ENCODE measurements at places on chromosomes 6 and 20.
A peak's percentile ranks its signal among the peaks of the same experiment; 100 is the strongest.

GRCh38 chr6:149259753-149260152, 57.8 kb upstream of the TAB2 start:
- peak; percentile 15 for DNase-seq

GRCh38 chr20:46192376-46192944, 74.3 kb downstream of the CD40 start:
- DNase-seq, result no peak

DNA sequence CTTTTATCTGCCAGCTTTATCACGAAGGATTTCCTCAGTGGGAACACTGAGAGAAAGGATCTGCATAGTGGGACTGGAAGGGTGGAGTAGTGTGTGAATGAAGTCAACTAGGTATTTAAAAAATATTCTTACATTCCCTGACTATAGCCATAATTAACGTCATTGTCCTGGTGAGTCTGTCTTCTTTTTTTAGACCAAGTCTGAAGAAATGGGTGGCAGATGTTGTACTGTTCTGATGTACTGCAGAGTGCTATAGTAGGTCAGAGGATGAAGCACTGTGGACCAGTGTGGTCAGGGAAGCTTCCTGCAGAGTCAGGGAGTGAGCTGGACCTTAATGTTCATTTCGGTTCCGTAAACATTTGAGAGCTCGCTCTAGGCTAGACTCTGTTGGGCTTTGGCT, 11.9 kb downstream of the TULP4 start:
- no peak for DNase-seq

DNA sequence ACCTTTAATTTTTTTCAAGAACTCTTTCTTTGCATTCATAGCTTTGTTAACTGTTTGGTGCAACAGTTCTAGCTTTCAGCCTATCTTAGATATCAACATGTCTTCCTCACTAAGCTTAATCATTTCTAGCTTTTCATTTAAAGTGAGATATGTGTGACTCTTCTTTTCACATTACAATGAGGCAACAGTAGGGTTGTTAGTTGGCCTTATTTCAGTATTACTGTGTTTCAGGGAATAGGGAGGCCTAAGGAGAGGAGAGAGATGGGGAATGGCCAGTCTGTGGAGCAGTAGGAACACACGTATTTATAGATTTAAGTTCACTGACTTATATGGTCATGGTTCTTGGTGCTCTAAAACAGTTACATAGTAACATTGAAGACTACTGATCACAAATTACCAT, 35.8 kb downstream of the CST9L start:
- DNase-seq, result no peak

DNA sequence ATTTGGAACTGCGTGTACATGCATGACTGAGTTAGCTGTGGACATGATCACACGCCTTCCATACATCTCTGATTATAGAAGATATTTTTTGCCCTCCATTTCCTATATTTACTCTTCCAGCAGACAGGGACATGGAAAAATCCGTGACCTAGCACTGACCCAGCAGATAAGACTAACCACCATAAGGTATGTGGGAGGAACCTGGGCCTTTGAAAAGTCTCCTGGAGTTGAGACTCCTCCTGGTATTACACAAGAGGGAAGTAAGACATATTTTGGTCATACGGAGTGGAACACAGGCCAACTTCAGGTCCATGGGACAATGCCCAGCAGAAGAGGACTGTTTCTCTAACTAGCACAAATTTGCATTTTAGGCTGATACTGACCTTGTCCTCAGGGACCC, 13.7 kb upstream of the SIRPB1 start:
- peak; percentile 62 for DNase-seq

DNA sequence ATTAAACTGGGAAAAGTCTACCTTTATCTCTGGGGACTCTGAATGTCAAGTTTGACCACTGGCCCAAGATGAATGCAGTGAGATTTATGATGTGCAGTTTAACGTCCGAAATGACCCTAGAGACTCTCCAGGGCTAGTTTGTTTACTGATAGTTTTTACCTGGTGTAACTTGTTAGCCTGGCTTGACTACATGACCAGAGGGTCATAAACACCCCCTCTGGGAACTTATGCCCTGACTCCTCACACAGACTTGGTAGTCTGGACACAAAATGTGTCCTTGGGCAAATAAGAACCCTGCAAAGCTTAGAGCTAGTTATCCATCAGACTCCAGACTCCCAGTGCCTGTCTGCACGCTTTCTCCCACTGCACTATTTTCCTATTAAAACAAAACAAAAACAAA, 606.5 kb downstream of the HACE1 start:
- DNase-seq, result no peak

GRCh38 chr6:161507375-161507774, 233.5 kb upstream of the AGPAT4 start:
- no peak for DNase-seq

DNA sequence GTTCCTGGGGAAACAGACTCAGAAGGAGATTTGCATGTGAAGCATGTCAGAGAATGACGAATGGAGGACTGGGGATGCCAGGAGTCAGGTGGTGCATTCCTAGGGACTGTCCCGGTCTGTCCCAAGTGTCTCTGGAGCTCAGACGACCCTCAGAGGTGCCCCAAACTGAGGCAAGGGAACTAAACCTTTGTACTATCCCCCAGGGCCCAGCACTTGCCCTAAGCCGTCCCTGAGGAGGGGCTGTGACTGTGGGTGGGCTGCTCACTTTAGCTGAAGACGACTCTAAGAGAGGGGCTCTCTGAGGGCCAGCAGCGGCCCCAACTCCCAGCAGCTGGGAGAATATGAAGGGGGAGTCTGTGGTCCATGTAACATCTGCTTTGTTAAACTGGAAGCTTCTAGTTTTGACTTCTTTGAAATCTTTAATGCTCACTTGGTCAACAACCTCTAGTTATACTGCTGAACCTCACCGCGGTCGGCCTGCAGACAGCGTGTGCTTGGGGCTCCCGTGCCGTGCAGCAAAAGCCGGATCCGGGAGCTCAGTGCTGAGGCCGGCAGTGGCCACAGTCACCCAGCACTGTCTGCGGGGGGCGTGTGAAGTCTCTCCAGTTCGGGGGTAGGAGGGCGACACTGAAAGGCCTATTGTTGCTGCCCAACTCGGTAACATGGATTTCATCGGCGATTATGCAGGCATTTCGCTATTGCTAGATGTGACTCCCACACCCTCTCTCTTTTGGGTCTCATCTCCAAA, 34.2 kb downstream of the TUBB2B start:
- DNase-seq, result no peak

DNA sequence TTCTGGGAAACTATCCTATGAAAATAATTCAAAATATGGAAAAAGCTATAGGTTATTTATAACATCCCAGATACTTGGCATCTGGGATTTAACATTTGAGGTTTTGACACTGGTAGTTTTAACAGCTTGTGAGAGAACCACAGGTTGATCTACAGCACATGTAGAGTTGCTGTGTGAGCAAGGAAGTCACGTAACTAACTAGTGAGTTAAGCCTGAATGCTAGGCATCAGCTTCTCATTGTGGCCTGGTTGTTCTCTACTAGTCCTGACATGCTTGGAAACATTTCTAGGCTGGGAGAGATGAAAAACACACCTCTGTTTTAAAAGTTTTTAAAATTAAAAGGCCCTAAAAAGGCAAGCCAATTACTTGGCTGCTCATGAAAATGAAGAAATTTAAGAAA, 28.2 kb downstream of the ESF1 start:
- DNase-seq, result no peak

DNA sequence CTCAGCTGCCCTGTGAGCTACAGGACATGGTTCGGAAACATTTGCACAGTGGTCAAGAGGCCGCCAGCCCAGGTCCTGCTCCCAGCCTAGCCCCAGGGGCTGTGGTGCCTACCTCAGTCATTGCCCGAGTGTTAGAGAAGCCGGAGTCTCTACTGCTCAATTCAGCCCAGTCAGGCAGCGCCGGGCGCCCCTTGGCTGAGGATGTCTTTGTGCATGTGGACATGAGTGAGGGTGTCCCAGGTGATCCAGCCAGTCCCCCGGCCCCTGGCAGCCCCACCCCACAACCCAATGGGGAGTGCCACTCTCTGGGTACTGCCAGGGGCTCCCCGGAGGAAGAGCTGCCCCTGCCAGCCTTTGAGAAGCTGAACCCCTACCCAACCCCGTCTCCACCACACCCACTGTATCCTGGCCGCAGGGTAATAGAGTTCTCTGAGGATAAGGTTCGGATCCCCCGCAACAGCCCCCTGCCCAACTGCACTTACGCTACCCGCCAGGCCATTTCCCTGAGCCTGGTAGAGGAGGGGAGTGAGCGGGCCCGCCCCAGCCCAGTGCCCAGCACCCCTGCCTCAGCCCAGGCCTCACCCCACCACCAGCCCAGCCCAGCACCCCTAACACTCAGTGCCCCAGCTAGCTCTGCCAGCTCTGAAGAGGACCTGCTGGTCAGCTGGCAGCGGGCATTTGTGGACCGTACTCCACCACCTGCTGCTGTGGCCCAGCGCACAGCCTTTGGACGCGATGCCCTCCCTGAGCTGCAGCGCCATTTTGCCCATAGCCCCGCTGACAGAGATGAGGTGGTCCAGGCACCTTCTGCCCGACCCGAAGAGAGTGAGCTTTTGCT, 5.2 kb downstream of the LRRC73 start:
- DNase-seq, result no peak

DNA sequence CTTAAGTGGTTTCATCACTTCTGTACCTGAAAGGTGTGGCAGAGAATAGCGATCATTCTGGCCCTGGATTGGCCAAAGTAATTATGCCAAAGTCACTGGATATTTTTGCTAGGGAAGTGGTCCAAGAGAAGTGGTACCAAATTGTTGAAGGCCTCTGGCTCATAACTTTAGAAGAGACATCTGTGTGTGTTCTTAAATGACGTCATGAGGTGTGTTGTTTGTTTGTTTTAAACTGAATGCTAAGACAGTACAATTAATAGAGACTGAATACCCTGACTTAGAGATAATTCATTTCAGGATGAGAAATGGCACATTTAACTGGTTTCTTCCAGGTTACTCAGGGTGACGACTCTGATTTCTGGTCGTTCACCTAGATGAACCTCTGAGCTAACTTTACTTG, 3.3 kb downstream of the VAPB start:
- DNase-seq, result no peak

- no peak for DNase-seq
Observed at GRCh38 chr6:912871-913835, 220.2 kb upstream of the EXOC2 start.

GRCh38 chr20:36866681-36867495, 9.1 kb upstream of the TLDC2 start:
- DNase-seq, result no peak

DNA sequence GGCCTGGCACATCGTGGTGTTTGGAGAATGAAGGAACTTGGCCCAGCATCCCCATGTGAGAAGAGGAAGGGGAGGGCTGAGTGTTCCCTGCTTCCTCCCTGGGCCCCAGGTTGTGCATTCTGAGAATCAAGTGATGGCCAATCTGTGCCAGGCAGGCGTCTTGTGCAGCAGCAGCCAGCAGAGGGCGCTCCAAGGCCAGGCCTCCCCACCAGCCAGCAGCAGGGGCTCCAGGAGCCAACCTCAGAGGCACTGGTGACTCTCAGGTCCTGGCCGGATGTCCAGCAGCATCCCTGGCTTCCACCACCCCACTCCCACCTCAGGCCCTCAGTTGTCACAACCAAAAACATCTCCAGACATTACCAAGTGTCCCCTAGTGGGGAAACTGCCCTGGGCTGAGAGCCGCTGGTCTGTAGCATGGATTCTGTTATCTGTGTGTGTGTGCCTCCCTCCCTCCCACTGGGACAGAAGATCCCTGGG, 192.0 kb downstream of the PREX1 start:
- peak; percentile 74 for DNase-seq

GRCh38 chr6:122657601-122658000, 47.4 kb downstream of the PKIB start:
- no peak for DNase-seq

DNA sequence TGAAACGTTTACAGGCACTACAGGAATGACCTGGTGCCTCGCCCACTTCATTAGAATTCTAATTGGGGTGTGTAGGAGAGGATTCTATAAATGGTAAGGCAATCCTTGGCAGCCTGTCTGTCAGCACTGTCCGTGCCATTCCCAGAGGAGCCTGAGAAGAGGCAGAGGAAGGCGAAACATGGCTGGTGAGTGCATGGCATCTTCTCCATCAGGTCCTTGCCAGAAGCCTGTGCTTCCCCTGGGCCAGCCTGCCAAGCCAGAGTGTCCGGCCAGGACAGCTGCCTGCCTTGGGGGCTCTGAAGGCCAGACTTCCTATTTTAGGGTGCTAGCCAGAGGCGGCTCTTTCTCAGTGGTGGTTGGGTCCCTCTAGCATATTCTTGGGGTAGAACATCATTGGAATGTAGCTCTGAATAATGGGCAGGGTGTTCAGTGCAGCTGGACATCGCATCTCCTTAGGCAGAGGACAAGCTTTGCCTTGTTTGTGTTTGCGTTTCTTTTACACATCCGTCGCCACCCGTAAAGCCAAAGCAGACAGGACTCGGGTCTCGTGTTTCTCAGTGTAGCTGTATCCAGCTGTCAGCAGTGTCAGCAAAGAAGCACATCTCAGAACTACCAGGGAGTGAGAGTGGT, at the start of gene TGM3:
TSS of gene TGM3 (plus strand) at position 116 of the 630 bp plus-strand sequence. CDS start at position 179, 63 bp downstream.
- DNase-seq, result no peak

GRCh38 chr6:38542031-38542430, 97.7 kb downstream of the BTBD9 start:
- no peak for DNase-seq

DNA sequence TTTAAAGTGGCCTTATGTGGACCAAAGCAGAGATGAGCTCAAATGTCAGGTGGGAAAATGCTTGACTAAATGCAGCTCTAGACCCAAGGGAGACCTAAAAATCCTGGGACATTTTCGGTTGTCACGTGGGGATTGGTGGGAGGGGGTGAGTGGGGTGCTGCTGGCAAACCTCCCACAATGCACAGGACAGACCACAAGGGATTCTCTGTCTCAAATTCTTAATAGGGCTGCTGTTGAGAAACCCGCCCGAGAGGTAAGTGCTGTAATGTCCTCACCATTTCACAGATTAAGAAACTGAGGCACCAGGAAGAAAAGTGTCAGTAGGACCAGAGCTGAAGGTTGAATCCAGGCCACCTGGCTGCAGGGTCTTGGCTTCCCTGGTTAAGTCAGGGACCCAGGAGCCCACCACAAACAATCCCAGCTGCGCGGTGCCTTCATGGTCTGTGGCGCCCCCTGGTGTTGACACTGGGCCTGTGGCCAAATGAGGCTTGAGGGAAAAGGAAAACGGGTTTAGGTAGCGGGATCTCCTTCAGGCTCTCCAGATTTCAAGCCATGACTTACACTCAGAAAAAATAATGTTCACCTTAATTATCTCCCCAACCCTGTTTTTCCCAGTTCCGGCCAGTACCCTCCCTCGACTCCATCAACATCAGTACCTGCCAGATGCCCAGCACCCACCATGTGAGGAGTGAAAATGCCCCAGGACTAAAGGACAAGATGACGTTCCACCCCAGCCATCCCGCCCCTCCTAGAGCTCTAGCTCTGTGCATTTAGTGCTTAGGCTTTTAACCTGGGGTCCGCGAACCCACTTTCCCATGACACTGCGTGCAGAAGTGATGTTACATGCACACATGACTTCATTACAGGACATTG, 7.2 kb downstream of the HLA-G start:
- DNase-seq, result no peak

- no peak for DNase-seq
Observed at GRCh38 chr6:24546439-24546838, 51.7 kb downstream of the ALDH5A1 start.
